Fibroblast of skin of back (primary cell): ENCODE measurements at places on chromosomes 4 and X.

GRCh38 chr4:52996261-52997131 is 134.4 kb downstream of the RASL11B start:
- DNase-seq = peak; percentile 56

DNA sequence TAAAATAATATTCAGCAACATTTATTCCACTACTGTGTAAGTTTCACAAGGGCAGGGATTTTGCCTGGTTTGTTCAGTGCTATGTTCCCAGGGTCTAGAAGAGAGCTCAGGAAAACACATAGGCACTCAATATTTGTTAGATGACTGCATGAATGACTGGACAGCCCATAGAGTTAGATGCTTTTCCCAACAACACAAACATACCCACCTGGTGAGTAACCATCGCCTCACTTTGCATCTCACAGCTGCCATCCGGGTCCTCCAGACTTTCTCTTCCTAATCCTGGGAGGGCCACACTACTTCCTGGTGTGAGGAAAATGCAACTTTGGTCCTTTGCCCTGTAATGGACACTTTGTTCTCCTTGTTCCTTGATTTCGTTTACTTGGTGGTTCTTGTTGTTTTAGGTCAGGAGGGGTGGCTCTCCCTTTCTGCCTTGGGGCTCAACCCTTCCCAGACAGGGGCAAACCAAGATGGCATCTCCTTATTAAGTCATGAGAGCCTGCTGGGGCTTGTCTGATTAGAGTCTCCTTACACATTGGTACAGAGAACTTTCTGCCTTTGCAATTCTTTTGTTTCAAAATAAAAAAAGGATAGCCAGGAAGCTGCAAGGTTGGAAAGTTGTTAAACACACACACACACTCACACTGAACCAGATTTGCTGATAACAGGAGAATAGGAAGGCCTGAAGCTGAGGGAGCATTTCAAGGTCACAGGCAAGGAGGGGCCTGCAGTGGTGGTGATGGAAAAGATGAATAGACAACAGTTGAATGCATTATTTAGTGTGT is 190.6 kb downstream of the MID1IP1 start:
- peak; percentile 20 for DNase-seq

DNA sequence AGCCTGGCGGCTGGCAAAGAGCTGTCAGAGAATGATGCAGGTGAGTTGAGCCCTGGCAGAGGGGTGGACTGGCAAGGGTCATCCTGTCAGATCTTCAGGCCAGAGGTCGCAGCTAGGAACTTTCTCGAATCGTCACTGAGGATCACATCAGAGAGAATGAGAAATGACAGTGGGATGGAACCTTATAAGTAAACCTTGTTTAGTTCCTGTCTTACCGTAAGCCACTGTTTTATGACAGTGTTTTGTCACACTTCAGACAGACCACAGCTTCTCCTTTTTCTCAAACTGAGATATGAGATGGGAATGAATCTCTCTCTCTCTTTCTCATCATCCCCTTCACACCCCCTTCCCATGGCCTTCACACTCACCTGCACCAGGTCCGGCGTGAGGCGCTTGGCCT is 9.3 kb downstream of the DIPK2B start:
- no peak for DNase-seq

DNA sequence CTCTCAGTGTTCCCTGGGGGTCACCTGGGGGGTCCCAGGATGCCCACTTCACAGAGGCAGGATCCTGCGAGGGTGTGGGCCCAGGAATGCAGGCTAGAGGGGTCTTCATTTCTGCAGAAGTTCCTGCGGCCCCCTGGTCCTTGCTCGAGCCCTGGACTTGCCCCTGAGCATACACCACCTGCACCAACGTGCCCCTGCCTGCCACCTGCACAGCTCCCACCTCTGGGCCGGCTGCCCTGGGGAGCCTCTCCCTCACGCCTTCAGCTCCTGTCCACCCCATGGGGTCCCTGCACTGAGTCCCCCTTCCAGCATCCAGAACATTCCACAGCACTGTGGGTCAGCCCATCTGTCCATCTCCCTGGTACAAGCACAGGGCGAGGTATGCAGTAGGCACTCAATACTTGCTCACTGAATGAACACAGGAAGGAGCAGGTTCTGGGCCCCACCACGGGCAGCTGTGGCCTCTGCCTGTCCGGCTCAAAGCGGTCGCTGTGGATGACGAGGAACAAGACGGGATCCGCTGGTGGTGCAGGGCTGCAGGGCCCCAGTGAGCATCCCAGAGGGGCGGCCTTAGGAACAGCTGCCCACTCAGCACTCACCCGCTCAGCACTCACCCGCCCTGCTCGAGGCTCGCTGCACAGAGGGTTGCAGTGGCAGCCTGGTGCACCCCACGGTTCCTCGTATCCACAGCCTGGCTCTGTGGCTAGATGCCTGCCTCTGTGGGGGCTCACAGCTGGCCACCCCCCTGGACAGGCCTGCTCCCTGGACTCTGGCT is 70.5 kb upstream of the MXD4 start:
- no peak for DNase-seq

DNA sequence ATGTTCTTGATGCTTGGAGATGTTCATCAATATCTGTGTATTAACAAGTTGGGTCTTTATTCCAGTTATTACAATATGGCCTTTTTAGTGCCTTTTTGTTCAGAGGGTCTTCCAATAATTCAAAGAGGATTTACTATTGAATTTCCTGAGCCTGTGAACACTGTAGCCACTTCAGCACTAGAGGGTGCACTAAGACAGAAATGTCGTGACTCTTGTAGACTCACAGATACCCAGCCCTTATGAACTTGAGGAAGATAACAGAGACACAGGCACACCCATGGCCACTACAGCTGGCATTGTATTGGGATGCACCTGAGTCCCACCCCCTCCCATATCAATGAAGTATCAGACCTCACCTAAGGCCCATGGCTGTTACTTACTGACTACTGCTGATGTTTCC is 54.4 kb upstream of the ACTRT1 start:
- peak; percentile 16 for DNase-seq

DNA sequence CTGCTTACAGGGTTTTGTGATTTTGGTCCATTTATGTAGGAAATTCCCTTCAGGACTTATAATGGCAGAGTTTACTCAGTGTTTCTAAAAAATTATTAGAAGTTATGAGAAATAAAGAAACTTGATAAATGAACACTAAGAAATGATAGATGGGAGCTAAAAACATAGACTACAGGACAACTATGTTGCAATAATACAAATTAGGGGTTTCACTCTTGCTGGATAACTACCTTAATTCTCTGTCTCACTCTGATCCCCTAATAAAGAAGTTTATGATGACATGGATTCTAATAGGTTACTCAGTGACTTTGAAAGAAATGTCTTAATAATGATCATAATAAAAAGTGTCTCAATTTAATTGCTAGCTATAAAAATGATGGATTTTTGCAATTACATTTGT is 23.3 kb upstream of the BBS12 start:
- DNase-seq = no peak

DNA sequence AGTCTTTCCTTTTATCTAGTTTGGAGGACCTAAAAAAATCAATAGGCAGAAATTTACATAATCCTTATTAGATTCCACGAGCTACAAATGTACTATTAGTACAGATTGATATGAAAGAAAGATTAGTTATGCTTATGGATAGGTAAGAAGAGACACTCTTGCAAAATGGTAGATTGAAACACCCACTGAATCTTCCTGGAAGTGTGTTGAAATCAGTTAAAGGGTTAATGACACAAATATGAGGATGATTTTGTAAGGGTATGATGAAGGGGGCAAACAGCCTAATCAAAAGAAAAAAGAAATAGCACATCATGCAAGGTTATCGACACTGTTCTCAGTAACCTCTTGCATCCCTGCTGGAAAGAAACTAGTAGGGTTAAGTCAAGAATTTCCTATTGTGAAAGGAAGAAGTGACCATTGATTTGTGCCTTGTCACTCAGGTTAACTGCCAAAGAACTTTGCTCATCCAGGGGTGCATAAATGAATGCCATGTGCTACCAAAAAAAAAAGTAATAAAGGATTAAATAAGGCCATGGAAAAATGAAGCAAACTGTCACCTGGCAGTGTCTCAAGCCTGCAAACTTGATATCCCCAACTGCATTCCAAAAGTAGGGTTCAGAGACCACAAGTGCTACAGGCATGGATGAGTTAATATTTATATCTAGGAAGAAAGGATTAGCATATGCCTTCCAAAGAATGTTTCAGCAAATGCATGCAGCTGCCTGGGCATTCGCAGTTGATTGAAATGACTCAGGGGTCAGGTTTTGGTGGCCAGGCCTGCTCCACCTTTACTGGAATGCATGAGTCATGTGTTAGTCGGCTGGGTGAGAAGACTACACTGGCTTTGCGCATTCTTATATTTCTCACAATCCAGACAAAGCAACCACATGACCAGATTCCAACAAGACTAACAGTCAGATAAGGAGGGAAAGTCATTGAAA is 78.3 kb upstream of the ATXN3L start:
- peak; percentile 99 for DNase-seq

GRCh38 chrX:44899946-44900345 is 27.0 kb downstream of the KDM6A start:
- DNase-seq = no peak

GRCh38 chrX:2434270-2435163 is 66.3 kb downstream of the DHRSX start:
- no peak for DNase-seq

GRCh38 chr4:107760281-107760947 is 40.4 kb upstream of the PAPSS1 start:
- peak; percentile 19 for DNase-seq

DNA sequence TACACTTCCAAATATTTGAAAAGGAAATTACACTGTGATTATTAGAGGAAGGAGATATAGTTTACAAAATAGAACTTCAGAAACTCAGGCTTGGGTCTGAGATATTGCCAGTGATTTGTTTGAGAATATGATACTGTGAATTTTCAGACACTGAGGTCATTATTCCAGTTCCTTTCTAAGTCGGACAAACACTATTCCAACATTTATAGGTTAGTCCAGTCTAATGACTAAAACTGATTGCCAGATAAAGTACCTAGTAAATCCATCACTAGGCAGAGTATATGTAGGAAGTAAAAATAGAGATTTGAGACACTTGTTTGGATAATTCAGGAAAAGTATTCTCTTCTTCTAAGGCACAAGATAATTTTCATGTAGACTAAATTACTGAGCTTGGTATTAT is 13.2 kb downstream of the MTTP start:
- no peak for DNase-seq
